ENCODE measurements at places on chromosomes 11 and 22.

DNA sequence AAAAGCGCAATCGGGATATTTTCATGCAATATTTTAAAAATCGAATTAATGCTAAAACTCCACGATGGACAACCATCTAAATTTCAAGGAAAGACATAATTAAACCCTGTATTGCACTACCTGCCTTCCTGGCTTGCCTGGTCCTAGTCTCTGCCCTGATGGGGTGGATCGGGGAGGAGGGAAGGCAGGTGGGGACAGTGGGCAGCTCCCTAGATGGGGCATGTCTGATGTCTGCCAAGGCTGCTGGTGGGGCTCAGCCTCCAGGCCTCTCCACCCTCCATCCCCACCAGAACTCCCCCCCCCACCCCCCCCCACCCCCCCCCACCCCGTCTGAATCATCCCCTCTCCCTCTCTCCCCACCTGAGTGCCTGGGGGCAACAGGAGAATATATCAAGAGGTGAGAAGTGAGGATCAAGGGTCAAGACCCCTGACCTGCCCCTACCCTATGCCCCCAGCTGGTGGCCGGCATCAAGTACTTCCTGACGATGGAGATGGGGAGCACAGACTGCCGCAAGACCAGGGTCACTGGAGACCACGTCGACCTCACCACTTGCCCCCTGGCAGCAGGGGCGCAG is 650 bp downstream of the CST6 start:
- no peak for DNase-seq

DNA sequence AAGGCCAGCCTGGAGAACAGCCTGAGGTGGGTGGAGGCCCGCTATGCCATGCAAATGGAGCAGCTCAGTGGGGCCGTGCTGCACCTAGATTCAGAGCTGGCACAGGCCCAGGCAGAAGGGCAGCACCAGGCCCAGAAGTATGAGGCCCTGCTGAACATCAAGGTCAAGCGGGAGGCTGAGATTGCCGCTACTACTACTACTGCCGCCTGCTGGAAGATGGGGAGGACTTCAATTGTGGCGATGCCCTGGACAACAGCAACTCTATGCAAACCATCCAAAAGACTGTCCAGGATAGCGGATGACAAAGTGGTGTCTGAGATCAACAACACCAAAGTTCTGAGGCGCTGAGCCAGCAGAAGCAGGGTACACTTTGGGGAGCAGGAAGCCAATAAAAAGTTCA is 3.1 kb upstream of the TMEM218 start:
- DNase-seq, result no peak

GRCh38 chr11:41134971-41135370 is 324.5 kb downstream of the LRRC4C start:
- DNase-seq, result no peak

DNA sequence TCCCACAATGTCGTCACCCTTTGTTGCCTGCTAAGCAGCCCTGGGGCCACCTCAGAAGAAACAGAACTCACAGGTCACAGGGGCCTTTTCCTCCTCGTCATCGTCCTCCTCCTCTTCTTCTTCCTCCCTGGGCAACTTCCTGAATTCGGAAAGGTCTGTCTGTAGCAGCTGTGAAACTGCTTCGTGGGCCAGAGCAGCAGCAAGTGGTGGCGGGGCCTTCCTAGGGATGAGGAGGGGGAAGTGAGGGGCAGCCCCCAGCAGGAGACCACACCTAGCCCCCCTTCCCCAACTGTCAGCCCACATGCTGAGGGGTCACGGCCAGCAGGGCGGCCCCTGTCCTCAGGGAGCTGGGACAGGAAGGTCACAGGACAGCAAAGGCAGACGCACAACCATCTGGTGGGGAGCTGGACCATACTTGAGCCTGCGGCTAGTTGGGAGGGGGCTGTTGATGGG is 13.2 kb downstream of the PPM1F start:
- no peak for DNase-seq

GRCh38 chr11:122439866-122440810 is 215.4 kb upstream of the UBASH3B start:
- no peak for DNase-seq

GRCh38 chr22:22887621-22888503 is at the start of gene IGLL5:
Gene IGLL5 (plus strand): TSS chr22:22887816. CDS start chr22:22888054, 238 bp downstream.
- no peak for DNase-seq

- no peak for DNase-seq
These were observed 3.3 kb downstream of the USP47 start for GRCh38 chr11:11845071-11845470.
